ENCODE measurements at places on chromosomes 11 and 22.

- no peak for DNase-seq
Observed at GRCh38 chr11:120977266-120978137, 46.4 kb upstream of the TBCEL start.

- no peak for DNase-seq
Observed at GRCh38 chr22:27581688-27582087, 219.9 kb downstream of the MN1 start.

DNA sequence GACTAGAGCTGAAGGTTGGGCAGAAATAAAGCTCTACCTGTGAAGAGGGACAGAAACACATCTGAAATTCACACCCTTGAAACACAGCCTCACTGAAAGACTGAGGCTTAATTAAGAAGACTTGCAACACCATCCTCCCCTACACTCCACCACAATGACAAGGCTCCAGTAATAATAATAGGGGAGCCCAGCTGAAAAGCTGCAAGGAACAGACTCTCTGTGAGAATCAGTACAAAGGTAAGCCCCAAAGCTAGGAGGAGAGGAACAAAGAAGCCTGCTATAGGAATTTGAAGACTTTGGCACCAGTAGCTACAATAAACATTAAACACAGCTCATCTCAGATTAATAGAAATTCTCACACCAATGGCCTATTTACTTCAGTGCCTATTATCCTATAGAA is 176.9 kb downstream of the FAT3 start:
- no peak for DNase-seq

GRCh38 chr11:14625586-14626205 is 17.9 kb upstream of the PDE3B start:
- no peak for DNase-seq

DNA sequence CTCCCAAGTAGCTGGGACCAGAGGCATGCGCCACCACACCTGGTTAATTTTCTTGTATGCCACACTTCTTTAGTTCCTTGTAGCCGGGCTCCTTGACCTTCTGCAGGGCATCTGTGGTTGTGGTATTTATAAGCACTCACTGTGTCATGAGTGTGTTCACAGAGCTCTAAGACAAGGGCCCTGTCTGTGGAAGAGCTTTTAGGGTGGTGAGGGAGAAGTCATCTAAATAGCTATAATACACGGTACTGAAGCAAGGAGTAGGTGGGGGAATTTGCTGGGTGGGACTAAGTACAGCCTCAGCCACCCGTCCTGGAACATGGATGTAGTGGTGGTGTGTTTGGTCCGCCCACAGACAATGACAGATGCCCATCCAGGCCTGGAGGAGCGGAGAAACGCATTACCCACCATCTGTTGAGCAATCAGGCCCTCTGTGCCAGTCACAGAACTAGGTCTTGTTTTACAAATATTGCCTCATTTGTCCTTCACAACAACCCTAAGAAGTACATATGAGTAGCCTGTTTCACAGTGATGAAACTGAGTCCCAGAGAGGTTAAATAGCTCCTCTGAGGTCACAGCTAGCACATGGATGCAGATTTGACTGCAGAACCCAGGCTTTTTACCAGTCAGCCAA is 10.1 kb downstream of the ACO2 start:
- DNase-seq: no peak

DNA sequence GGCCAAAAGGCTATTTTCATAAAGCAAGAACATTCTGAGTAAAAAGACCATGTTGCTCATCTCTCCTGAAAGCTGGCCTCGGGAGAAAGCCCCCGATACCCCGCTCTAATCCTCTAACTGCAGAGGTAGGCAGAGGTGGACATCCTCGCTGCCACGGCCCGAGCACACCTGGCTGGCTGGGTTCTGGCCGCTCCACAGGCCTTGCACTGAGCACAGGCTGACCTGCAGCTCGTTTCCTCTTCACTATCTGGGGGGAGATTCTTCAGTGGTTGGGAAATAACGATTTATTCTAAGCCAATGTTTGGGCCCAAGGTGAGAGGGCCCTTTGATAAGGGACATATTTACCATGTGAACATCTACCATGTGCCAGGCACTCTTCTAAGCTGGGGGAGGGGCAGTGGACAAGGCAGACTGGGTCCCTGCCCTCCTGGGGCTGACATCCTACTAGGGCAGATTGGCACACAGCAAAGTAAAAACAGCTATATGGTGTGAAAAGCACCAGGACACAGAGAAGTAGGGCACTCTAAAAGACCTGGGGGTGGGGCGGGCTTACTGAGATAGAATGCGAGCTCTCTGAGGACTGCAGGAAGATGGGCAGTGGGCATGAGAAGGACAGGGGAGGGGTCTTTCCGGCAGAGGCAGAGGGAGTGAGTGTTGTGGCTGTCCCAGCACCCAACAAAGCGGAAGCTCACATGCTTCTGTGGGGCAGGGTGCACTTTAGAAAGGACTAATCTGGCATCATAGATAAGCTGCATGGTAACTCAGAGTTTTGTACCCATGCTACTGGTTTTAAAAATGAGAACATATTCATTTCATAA is 65.5 kb upstream of the ARFGAP3 start:
- DNase-seq: no peak

DNA sequence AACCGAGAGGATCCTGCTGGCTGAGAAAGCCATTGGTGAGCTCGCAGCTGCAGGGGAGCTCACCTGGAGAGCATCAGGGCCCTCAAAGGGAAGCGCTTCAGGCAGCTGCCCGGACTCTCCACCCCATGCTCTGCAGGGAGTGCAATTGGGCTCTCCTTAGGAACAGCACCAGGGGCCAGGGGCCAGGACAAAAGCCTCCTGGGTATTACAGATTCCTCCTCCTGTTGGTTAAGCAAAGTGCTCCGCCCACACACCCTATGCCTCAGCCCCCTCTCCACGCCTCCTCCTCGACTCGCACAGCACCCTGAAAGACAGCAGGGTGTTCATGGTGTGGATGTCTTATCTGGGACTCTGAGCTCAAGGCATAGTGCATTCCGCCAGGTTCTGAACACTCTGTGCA is 139.9 kb downstream of the SHANK2 start:
- no peak for DNase-seq

DNA sequence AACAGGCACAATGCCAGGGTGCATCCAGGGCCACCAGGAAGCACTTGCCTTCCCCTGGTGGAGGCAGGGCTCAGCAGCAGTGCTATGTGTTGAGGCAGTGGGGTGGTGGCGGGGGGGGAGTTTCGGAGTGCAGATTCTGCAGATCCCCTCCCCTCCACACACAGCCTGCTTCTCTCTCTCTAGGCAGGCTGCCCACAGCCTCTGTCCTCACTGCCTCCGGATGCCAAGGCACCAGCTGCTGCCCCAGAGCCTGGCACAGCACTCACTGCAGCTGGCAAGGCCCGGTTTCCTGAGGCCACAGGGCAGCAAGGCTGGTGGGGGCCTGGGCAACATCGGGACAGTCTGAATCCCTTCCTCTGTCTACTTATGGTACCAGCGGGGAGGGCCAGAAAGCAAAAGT is 35.8 kb downstream of the NRXN2 start:
- no peak for DNase-seq

DNA sequence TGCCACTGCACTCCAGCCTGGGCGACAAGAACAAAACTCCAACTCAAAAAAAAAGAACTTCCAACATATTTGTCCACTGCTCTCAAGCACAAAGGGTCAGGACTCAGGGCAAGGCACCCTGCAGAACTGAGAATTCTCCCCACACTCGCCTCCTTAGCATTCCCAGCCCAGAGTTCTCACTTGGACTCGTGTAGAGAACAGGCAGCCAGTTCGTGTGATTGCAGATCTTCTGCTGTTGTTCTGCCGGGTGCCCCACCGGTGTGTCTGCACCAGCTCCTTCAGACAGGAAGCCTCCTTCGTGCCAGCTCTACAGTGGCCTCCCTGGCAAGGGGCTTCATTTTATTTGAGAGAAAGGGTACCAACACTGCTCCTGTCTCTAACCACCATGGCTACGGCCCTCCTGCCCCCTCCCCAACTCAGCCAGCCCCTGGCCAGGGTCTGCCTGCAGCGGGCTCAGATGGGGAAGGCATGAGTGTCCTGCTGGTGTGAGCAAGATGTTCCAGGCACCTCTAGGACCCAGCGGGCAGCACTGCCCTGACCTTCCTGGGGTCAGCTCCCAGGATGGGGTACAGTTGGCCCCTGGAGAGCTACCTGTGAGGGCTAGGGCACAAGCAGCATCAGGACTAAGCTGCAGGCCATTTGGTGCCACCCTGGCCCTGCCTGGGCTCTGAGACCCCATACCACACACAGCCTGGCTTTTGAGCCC is 19.5 kb upstream of the SCGB1A1 start:
- no peak for DNase-seq

Measured in stimulated activated CD8-positive, alpha-beta memory T cell treated with anti-CD3 and anti-CD28 coated beads, Interleukin-4, amount 100 ng/mL, for 1 hour (primary cell).